ENCODE measurements at places on chromosomes 6 and 20.

GRCh38 chr6:32529697-32530430, at the start of gene HLA-DRB5:
Gene HLA-DRB5, minus strand, starts transcription at chr6:32530287. Its CDS starts 63 bp downstream, at chr6:32530224.
- no peak for DNase-seq

DNA sequence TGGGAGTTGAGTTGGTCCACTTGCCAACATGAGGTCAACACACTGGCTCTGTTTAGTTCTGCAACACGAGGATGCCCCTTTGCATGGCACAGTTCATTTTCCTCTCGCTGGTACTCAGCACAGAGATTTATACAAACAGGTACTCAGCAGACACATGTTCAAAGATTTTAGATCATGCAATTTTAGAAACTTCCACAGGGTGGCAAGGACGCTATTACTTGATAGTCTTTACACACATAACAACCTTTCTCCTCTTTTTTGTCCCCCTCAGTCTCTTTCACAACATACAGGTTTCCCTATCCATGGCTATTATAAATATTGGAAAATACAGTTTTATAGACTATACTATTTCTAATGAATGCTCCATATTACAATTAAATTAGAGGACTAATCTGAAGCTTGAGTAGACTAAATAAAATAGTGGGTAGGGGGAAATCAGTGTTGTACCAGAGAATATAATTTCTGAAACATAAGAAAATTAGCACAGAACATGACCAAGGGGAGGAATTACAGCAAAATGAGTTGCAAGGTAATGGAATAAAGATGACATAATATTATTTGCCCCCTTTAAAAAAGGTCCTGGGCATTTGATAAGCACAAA, 331.8 kb upstream of the BTBD3 start:
- DNase-seq: peak; percentile 15

DNA sequence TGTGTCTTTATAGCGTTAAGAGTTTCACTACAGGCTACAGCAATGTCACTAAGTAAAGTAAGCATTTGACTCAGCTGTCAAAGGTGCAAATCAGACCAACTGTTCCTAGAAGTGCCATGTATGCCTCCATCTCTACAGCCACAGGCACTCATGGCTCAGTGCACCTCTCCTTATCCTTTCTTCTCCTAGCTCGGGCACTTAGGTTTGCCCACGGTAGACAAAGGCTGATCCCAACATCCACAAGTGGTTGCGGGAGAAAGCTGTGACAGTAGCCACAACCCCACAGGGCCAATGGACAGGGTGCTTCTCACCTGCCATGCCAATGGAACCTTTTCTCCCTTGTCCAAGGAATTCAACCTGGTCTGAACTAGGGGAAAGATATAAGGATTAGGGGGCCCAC, 228.5 kb upstream of the EXOC2 start:
- no peak for DNase-seq

- no peak for DNase-seq
Observed at GRCh38 chr6:34190504-34191122, 44.7 kb upstream of the GRM4 start.

DNA sequence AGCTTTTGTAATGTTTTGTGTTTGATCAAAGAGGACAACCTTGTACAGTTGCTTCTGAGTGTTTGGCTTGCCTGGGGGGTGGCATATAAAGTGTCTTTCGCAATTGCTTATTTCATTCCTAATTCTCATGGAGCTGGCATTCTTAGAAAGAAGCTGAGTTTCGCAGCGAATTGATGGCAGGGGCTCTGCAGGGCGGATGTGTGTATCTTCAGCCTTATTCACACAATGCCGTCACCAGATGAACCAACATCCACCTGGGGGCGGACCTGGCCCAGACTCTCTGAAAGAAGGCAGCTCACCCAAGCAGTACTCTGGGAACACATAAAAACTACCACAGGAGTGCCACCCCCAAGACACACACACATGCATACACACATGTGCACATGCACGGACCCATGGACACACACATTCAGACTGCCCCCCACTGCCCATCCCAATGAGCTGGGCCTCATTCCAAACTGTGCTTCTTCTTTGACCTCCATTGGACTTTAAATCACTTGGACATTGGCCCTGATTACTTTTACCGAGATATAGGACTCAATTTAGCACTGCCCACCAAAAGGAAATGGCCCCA, 55.4 kb upstream of the FOXQ1 start:
- DNase-seq: no peak

DNA sequence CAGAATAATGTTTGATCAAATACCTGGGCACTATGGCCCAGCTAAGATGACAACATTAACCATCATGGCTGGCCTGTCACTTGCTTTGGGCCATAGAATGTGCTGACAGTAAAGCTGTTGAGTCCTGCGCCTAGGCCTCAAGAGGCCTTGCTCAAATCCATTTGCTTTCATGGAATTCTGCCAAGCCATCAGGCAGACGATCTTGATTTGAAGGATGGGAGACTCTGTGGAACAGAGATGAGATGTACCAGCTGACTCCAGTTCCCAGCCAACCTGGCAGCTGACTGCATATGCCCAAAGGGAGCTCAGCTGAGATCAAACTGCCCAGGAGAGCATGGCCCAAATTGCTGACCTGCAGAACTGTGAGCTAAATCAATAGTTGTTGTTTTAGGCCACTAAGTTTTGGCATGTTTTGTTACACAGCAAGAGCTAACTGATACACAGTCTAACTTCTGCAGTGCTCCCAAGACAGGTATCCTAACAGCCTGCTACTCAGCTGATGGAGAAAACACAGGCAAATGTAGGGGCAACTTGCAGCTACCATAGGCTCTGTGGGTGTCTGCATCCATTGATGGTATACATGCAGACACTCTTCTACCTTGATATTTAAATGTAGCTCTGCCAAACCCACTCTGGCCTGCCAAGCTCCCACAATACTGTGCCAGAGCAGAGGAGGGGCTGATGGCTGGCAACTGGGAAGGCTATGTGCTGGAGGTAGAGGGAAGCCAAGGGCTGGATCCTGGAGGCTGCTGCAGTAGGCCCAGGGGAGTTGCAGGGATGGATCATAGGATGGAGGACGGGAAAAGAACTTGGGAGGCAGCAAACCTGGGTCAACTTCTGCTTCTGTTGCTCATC, 55.2 kb upstream of the RNF24 start:
- no peak for DNase-seq

- no peak for DNase-seq
Observed at GRCh38 chr6:100212131-100212530, 218.1 kb upstream of the MCHR2 start.

- no peak for DNase-seq
Observed at GRCh38 chr6:132369526-132369925, 31.7 kb downstream of the MOXD1 start.

DNA sequence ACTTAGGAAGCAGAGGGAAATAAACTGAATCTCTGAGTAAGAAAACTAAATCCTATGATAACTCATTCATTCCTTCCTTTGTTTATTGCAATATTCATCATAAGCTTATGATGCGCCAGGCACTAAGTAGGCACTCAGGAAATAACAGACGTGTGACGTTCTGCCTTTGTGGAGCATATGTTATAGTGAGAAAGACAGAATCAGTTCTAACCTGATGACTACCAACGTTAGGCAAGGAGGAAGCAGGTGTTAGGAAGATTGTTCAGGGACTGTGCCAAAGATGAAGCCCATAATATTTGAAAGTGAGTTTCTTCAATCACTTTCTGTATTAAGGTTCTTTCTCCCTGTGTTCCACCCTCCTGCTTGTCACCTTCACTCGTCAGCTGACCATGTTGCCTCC, 3.6 kb downstream of the HLA-DQA2 start:
- DNase-seq: no peak

- DNase-seq: no peak
Observed at GRCh38 chr6:49142421-49143151, 320.5 kb downstream of the MMUT start.

GRCh38 chr6:37731888-37732287, 34.2 kb upstream of the MDGA1 start:
- DNase-seq: no peak

DNA sequence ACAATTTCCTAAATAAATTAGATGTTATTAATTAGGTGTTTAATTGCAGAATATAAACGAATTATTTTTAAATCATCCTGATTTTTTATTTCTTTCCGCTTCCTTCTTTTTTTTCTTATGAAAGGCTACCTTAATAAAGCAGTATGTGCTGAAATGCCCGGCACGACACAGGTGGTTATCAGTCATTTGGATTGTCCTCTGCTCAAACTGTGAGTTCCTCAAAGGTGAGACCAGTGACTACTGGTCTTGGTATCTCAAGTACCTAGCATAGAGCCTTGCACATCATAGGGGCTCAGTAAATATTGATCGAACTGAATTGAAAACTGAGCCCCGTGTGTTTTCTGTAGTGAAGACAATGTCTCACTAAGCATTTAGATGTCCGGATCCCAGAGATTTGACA, 9.6 kb upstream of the EZR start:
- no peak for DNase-seq

GRCh38 chr20:63830841-63831588, at the start of gene ZBTB46:
Gene ZBTB46, minus strand, starts transcription at chr20:63831264. Its CDS starts 40,507 bp downstream, at chr20:63790757.
- no peak for DNase-seq

- DNase-seq: no peak
Observed at GRCh38 chr6:42369568-42369967, 82.2 kb downstream of the TRERF1 start.

GRCh38 chr6:166775180-166775922, 148.3 kb upstream of the RPS6KA2 start:
- DNase-seq: peak; percentile 80

GRCh38 chr6:37134396-37135191, 35.4 kb upstream of the PIM1 start:
- DNase-seq: no peak

GRCh38 chr6:88535306-88535705, 369.2 kb upstream of the CNR1 start:
- no peak for DNase-seq
